ENCODE measurements at places on chromosomes 12 and 14. TPM values are rescaled to one million over a fixed set of nuclear protein-coding genes. Genes with fewer than 3 reads are reported as not detected.

DNA sequence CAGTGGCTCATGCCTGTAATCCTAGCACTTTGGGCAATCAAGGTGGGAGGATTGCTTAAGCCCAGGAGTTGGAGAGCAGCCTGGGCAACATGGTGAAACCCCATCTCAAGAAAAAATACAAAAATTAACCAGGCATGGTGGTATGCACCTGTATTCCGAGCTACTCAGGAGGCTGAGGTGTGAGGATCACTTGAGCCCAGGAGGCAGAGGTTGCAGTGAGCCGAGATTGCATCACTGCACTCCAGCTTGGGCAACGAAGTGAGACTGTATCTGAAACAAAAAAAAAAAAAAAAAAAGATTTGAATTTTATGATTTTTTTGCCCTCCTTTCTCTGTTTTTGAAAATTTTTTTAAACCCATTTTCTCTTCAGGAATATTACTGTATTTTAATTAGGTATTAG is 17.7 kb downstream of the C12orf75 start:
- DNase-seq = no peak

The AP4S1 gene
- polyA plus RNA-seq = 20.0 TPM

The COCH gene
- 3.1 TPM for polyA plus RNA-seq

DNA sequence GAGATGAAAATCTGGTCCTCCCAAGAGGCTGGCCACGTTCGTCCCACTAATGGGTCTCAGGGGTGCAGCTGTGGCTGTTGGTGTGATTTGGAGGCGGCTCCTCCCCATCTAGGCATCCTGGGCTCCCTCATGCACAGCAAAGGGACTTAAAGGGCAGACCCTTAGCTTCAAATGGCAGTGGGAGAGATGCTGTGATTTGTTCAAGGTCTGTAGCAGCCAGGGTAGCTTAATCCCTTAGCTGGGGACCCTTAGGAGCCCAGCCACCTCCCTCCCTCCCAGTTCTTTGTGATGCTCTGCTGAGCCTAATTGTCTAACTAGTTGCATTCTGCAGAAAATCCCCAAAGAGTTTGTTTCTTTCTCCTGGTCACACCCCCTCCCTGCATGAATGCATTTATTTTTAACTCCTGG is 18.3 kb downstream of the DYRK4 start:
- DNase-seq = no peak

The B3GNT4 gene
- 3.8 TPM for polyA plus RNA-seq

The KRT83 gene
- polyA plus RNA-seq = not detected
